ENCODE measurements at places on chromosomes 1 and 21.

GRCh38 chr1:41242342-41243078 lies 404 bp upstream of the SCMH1 start:
- peak; percentile 55 for DNase-seq

GRCh38 chr1:115373305-115373704 lies 35.3 kb upstream of the NGF start:
- DNase-seq: no peak

DNA sequence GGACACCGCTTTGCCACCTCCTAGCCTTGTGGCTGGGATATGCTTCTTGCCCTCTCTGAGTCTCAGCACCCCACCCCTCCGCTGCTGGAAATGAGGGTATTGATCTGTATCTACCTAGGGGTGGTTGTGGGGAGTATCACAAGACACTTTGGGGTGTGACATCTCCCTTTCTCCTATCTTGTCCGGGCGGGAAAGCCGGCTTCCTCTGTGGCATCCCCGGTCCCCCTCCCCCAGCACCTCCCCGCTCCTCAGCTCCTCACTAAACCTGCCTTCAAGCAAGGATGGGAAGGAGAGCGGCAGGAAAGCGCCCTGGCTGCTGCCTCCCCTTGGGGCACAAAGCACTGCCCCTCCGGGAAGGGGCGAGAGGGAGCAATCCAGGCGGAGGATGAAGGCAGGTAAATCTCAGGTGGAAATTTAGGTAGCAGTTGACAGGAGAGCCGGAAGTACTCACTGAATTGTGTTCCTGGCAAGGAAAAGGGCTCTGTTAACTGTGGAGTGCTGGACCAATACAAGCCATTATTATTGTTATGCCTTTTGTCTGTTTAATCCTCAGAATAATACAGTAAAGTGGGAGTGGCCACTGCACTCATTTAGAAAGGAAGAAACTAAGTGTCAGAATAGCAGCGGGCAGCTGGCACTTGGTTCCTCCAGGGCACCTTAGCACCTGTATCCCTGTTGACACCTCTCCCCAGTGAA lies 49.0 kb upstream of the LRP8 start:
- DNase-seq: no peak

DNA sequence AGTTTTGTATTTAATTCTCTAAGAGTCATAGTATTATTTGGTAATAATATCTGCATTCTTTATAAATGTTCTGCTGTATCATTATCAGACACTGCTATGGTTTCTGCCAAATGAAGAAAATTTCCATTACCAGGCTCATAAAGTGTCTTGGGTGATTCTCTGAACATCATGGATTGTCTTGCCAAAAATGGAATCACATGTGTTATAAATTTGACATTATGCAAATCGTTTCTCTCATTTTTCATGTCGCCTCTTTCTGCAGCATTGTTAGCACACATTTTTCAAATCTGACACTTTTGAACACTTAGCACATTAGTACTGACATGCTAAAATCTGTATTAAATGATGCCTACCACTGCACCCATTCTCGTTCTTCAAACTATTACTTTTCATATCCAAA lies 74.2 kb upstream of the NEK7 start:
- DNase-seq: no peak

GRCh38 chr1:3369446-3370076 lies 84.9 kb upstream of the ARHGEF16 start:
- peak; percentile 69 for DNase-seq

DNA sequence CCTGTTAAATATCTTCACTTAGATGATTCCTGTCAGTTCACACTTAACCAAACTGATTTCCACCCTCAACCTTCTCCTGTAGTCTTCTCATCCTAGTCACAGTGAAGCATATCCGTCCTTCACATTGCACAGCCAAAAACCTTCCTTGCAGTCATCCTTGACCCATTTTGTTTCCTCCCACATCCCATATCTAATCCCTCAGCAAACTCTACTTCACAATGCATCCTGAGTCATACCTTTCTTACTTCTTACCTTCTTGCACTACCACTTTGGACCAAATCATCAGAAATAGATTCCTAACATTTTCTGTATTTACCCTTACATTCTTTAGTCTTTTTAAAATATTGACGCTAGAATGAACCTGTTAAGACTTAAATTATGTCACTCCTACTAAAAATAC lies 86.9 kb downstream of the OLFML2B start:
- DNase-seq: no peak
